NCI-H69 (cell line): ENCODE measurements at places on chromosomes 7 and 10.

DNA sequence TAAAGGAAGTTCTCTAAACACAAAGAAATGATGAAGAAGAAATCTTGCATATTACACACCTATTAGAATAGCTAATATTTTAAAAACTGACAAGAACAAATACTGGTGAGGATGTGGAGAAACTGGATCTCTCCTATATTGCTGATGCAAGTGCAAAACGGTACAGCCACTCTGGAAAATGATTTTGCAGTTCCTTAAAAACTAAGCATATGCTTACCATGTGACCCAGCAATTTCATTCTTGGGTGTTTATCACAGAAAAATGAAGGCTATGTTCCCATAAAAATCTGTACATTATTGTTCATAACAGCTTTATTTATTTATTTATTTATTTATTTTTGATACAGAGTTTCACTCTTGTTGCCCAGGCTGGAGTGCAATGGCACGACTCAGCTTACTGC lies 14.9 kb upstream of the PLEKHA1 start:
- DNase-seq, result no peak

- DNase-seq, result no peak
These were observed 17.1 kb downstream of the UNCX start for GRCh38 chr7:1249731-1250130.

GRCh38 chr10:61896854-61897661 lies 4.4 kb upstream of the ARID5B start:
- DNase-seq, result peak; percentile 52

DNA sequence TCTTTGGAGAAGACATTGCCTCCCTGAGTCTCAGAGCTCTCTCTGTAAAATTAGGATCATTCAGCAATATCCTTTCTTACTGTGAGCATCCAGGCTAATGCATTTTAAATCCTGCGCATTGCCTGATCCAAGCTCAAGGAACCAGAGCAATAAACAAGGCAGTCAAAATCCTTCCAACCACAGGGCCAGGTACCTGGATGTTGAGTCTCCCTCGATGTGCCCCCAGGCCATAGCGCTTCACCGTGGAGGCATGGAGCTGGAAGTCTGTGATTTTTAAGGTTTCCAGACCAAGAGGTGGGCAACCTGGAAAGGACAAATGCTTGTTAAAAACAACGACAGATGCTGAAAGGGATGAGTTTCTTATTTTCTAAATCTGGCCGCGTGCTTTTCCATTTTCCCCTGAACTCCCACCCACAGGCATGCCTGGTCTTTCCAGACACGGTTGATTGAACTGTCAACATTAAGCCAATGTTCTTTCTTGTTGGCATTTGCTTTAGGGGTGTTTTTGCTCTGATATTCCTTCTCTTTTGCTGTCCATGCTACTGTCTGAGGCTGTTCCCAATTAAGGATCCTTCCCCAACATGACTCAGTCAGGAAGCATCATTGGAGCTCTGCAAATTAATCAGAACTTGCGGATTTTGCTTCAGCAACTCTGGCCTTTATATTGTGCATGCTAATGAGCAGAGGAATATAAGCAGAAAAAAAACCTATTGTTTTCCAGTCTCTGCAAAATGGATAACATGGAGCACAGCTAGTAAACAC lies 29.0 kb downstream of the CPXM2 start:
- DNase-seq, result no peak

GRCh38 chr7:2373124-2373556 lies 18.5 kb downstream of the EIF3B start:
- no peak for DNase-seq

DNA sequence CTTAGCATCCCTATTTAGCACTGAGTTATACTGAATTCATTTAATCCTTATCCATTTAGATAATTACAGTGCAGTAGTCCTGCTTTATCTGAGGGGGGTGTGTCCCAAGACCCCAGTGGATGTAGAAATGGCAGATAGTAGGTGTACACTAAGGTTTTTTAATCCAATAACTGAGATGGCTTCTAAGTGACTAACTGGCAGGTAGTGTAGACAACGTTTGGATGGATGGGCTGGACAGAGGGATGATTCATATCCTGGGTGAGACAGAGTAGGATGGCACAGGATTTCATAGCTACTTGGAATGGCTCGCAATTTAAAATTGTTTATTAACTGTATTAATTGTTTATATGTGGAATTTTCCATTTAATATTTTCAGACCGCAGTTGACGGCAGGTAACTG lies 295.6 kb downstream of the CCDC3 start:
- no peak for DNase-seq

- no peak for DNase-seq
These were observed 284.3 kb downstream of the PARD3 start for GRCh38 chr10:34530778-34531177.

- no peak for DNase-seq
These were observed 405.5 kb upstream of the C7orf33 start for GRCh38 chr7:148185041-148185440.

GRCh38 chr10:86684331-86685097 lies 16.2 kb downstream of the LDB3 start:
- peak; percentile 17 for DNase-seq
